ENCODE measurements at places on chromosomes 2 and 18.
A peak's percentile ranks its signal among the peaks of the same experiment; 100 is the strongest.

DNA sequence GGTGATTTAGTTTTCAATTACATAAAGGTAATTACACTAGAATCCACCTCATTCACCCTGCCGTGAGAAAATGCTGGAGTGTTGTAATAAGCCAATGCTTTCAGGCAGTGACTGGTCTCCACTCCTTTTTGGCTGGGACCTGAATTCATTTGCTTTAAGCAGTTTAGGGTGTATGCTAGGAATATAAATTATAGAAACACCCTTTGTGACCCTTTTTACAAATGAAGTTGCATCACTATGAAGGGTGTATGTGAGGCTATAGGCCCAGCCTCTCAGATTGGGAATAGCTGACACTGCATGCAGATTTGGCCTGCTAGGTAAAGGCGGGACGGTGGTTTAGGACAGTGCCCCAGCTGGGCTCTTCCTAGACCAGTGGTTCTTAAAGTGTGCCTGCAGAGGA lies 50.8 kb upstream of the NFE2L2 start:
- no peak for DNase-seq

- DNase-seq: no peak
Measured at GRCh38 chr2:226795281-226796011, 4.2 kb downstream of the IRS1 start.

GRCh38 chr2:218557941-218558340 lies 10.2 kb downstream of the USP37 start:
- no peak for DNase-seq

GRCh38 chr2:5507367-5507766 lies 184.8 kb upstream of the SOX11 start:
- DNase-seq: no peak

GRCh38 chr2:23746141-23746863 lies 180.6 kb downstream of the ATAD2B start:
- no peak for DNase-seq

DNA sequence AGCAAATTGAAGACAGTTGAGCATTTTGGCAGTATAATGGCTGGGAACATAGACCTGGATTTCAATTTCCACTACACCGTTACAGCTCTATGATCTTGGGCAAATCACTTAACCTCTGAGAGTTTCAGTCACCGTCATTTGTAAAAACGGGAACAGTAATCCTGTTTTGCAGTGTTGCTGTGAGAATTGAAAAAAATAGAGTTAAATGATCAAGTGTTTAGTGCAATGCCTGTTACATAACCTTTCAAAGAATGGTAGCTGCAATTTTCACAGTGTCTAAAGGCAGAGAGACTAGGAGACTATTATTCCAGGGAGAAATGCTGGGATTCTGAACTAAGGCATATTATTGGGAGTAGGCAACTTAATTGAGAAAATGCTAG lies 2.0 kb downstream of the AGPS start:
- no peak for DNase-seq

GRCh38 chr2:213187386-213187785 lies 36.0 kb upstream of the IKZF2 start:
- no peak for DNase-seq

GRCh38 chr2:120450196-120450820 lies 104.4 kb downstream of the INHBB start:
- no peak for DNase-seq

DNA sequence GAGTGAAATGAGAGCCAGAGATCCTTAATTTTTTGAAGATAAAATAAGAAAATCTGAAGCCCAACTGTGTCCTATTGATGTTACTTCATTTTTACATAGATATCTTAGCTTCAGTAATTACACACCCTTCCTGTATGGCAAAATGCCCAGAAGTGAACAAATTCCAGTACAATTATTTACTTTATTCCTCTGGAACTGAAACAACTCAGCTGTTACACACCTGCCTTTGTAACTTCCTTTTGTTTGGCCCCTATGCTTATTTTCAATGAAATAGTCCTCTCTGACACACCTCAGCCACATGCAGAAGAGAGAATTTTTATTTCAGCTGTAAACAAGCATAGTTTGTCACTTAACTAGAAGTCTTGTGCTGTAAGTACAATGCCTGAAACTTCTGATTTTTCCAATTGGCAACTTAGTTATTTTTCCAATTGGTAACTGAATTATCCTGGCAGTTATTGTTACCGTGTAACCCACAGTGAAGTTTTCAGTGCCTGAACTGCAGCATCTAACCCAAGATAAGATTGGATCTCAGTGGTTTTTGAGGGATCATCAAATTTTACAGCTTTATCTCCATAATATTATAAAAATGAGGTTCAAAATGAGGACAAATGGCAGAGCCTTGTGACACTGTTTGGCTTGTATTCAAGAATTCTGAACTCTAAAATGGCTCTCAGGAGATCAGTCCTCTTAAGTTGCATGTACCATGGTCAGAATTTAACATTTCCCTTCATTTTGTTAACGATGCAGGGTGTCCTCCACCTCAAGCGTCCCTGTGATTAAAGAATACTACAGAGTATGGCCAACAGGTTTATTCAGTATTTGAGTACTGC lies 82.6 kb downstream of the PKP4 start:
- peak; percentile 33 for DNase-seq

DNA sequence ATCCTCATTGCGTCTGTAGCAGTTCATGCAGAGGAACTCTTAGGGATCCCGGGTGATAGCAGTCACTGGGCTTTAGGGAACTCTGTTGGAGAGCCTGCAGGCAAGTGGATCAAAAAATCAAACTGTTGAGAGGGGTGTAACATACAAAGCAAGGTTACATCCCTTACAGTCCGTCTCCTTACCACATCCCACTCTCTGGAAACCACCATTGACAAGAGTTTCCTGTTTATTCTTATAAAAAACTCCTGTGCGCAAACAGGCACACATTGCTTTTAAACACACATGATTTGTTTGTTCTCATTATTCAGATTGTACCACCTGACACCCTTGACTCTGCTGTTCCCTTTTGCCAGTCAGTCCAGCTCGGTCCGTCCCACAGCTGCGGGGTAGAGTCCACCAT lies 137.7 kb downstream of the LTBP1 start:
- no peak for DNase-seq

- no peak for DNase-seq
Measured at GRCh38 chr2:106139238-106139935, 54.7 kb downstream of the UXS1 start.

- peak; percentile 54 for DNase-seq
Measured at GRCh38 chr2:198296665-198297308, 492.4 kb downstream of the PLCL1 start.

DNA sequence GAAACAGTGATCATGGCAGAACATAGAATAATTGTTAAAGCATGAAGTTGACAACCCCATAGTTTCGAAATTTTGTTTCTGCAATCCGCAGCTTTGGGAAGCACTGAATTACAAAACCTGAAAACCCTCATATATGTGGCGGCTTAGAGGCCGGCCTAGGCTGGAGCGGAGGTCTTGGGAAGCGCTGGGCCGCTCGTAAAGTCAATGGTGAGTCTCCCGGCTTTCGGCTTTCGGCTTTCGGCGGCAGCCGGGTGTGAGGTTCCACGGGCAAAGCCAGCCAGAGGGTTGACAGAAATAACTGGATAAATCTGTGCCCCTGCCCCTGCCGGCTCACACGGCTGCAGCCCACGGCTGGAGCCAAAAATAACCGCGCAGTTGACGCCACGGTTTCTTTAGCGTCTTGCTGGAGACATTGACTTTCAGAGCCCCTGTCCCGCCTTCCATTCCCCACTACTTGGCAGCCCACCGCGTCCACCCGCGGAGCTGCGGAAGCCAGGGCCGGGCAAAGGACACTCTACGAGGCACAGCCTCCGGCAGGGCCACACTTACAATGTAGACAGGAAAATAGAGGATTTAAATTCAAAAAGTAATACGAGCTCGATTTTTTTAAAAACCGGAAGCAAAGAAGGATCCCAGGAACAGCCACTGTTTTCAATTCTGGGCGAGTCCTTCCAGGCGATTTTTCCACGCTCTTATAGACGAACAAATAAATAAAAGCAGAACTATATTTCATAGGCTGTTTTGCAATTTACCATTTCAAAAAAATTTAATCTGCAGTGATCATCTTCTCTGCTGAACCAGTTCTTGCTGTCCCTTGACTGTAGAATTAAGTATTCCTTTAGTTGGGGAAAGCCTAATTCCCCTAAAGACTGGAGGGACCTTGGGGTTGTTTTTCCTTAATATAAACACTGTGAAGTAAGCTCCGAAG lies 28.3 kb upstream of the ATP6V1B1 start:
- no peak for DNase-seq

GRCh38 chr2:28624793-28625701 lies 126.6 kb upstream of the PPP1CB start:
- no peak for DNase-seq

- DNase-seq: no peak
Measured at GRCh38 chr2:172256886-172257285, 154.2 kb upstream of the DLX2 start.

DNA sequence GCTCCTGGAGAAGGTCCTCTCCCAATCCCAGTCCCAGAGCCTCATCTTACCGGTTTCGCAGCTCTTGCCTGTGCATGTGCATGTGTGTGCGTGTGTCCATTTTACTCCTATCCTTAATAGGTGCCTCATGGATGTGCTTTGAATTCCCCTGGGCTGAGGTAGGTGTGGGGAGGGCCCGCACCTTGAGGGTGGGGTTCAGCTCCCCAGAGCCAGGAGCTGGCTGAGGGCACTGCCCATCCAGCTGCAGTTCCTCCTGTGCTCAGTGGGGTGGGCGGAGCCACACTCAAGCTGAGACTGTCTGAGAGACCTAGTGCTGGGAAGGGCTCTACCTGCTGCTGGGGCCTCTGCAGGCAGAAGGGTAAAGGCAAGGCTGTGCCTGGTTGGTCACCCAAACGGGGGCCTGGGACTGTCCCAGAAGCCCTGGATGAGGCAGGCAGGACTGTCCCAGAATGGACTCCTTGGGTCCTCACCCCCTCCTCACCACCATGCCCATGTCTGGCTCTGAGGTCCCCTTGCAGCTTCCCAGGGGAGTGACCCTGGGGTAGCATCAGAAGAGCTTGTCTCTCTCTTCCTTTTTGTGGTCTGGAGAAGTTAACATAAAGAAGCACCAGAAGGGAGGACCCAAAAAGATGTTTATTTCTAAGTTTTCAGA lies 8.9 kb downstream of the GDF7 start:
- no peak for DNase-seq

- DNase-seq: no peak
Measured at GRCh38 chr2:77725045-77725444, 202.9 kb upstream of the LRRTM4 start.

DNA sequence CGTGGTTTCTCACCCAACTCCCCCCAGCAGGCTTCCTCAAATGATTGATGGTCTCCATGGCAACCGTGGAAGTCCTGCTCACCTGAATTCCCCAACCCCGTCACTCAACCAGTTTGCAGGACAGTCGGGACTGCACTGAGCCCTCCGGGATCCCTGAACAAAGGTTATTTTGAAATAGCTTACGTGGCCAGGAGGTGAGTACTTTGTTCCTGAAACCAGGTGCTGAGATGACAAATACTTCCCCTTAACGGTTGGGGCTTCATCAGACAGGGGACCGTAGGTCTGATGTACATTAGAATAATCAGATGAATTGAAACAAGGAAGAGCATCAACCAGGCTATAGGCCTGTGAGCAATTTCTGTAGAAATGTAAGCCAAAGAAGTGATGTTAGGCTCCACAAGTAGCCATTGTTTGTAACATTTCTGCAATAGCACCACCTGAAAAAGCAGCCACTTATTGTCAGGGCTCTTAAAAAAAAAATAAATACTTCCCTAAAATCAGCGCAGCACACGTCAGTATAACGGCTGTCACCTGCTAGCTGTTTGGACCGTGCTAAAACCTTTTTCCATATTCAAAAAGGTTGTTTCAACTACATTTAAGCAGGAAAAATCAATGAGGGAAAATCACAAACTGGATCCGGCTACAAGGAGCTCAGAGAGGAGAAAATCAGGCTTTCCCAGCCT lies 206.4 kb upstream of the ID2 start:
- no peak for DNase-seq

DNA sequence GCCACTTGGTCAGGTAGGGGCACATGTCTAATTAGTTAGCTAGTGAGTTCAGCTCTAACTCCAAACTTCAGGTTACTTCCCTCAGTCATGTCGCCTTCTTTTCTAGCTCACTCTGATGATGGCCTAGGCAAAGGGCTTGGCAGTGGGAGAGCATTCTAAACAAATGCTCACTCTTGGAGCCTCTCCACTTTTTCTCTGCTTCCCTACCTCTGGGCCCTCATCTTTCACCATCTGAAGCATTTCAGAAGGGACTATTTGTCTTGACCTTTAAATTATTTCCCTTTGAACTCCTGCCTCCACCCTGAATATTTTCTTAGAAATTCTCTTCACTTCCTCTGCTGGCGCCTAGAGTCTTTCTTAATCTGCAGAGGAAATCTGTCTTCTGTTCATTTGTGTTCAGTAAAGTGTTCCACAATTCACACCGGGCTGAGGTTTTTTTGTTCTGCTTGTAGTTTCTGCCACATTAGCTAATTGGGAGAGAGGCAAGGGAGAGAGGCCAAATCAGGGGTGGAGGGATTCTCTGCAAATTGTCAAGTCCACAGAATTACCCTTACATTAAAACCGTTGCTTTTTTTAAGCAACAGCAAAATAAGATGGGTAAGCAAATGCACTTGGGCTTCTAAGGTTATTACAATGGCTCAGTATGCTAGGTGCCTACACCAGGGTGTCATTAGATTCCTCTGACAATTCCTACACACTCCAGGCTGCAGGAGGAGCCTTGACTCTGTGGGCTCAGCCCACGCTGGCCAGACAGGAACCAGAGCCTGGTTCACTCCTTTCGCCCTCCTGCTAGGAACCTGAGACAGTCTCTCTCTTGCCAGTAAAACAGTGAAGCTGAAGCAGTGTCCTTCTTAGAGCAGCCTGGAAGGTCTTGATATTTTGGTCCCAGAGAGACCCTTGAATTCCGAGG lies 5.5 kb downstream of the MSGN1 start:
- DNase-seq: no peak

DNA sequence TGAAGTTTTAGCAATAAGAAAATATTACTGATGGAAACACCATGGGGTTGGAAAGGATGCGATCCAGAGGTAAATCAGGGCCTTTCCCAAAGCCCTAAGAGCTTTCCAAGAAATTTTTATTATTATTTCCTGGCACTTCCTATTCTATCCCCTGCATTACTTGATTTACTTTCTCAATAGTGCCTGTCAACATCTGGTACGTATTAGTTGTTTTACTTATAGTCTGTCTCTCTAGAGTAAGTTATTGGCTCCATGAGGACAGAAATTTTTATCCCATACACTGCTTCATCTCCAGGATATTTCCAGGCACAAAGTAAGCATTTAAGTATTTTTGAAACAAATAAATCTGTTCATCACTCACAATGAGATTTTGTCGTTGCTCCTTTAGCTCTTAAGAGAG lies 18.1 kb downstream of the PPP4R1 start:
- DNase-seq: no peak

DNA sequence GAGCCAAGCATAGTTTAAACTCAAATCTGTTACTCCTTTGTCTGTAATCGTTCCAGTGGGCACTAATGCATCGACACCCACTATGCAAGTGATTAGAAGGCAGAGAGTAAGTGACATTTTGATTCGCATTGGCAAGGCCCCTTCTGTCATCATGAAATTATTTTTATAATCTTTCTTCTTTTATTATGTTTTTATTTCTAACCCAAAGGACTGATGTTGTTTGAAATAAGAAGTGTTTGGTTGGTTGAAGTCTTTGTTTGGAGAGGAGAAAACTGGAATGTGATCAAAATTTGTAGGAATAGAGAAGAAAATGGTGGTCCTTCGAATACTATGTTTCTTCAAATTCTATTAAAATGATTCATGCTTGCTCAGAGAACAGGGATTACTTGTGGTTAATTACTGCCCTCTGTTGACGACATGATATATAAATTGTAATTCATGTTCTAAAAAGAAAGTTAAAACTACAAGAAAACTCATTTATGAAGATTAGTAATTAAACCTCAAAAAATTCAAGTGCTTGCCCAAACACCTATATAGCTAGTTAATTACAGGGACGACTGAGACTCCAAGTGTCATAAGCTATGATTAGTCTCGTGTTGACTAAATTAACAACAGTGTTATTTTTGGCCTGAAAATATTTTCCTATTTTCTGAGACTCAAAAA lies 26.4 kb upstream of the TFPI start:
- peak; percentile 77 for DNase-seq
